Stimulated activated CD4-positive, alpha-beta T cell treated with anti-CD3 and anti-CD28 coated beads, Interleukin-15, amount 100 ng/mL, for 1 hour (primary cell): ENCODE measurements at places on chromosomes 12 and 14.

DNA sequence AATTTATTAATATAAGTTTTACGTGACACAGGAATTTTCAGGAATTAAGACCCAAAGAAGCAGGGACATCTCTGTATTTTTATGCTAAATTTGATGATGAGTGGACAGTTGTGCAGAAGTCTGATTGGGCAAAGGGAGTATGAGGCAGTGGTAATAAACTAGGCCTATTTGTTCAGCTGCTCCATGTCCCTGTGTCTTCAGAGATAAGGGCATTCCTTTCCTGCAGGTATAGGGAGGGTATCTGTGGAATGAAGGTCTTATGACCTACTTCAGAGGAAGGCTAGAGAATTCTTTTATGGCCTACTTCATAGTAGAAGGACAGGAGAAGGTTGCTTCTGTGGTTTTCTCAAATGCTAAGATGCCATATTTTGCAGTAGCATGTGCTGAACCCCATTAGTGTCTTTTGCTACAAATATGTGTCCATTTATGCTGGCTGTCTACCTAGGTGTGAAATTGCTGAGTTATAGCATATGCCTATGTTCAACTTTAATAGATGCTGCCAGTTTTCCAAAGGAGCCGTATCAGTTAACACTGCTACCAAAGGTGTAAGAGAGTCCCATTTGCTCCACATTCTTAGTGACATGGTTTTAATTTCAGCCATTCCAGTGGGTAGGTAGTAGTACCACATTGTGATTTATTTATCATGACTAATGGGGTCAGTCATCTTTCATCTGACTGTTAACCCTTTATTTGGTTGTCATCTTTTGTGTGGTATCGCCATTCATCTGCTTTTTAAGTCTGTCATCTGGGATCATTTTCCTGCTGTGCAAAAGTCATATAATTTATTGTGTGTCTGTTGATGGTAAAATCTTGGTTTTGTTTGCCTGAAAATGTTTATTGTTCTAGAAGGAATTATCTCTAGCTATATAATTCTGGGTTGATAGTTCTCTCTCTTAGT is 410.7 kb upstream of the RGS6 start:
- DNase-seq: no peak

DNA sequence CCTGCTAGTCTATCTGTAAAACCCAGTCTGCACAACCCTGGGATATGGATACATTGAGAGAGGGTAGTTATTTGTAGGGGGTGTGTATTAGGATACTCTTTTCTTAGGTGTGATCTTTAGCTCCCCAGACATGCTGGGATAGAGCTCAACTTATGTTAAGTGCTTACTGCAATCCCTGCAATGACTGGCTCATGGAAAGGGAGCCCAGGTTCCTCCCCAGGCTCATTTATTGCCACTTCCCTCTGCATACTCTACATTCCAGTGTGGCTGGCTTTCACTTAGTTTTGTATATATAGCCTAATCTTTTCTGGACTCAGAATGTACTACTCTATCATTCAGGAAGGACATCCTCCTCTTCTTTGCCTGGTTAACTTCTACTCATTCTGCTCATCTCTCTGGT is 172.0 kb downstream of the SYT10 start:
- no peak for DNase-seq

DNA sequence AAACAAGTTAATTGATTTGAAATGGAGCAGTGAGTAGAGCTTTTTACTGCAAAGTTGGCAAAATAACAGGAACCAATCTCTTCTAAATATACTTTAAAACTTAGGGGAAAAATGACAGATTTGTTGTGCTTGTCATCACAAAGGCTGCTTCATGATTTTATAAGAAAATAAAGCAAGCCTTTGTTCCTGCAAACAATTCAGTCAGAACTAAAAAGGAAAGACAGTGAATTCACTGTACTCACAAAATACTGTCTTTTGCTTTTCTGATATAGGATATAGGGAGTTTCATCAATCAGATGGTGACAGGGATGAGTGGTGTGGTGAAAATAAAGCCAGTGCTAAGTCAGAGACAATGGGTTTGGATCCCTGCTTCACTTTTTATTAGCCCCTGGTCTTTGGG is 126.0 kb downstream of the HELB start:
- no peak for DNase-seq

- DNase-seq: no peak
Observed at GRCh38 chr12:69343357-69343756, 4.8 kb upstream of the LYZ start.

GRCh38 chr14:31895206-31895605 is 181.9 kb upstream of the ARHGAP5 start:
- DNase-seq: no peak

- no peak for DNase-seq
Observed at GRCh38 chr12:52184813-52185212, 7.0 kb downstream of the KRT80 start.

GRCh38 chr12:103495469-103496456 is at the start of gene C12orf42:
Gene C12orf42 (minus strand): TSS chr12:103495968. CDS start chr12:103478426, 17,542 bp downstream.
- DNase-seq: peak; percentile 12

- DNase-seq: peak; percentile 75
Observed at GRCh38 chr12:48350249-48351021, at the start of gene ZNF641. Gene ZNF641 (minus strand): TSS chr12:48350919. CDS start chr12:48348090, 2,829 bp downstream.

GRCh38 chr14:88500611-88501010 is 54.2 kb downstream of the PTPN21 start:
- DNase-seq: no peak

GRCh38 chr14:89040080-89040459 is 215.6 kb downstream of the TTC8 start:
- DNase-seq: no peak

GRCh38 chr14:24883576-24883975 is 166.4 kb downstream of the STXBP6 start:
- DNase-seq: no peak

DNA sequence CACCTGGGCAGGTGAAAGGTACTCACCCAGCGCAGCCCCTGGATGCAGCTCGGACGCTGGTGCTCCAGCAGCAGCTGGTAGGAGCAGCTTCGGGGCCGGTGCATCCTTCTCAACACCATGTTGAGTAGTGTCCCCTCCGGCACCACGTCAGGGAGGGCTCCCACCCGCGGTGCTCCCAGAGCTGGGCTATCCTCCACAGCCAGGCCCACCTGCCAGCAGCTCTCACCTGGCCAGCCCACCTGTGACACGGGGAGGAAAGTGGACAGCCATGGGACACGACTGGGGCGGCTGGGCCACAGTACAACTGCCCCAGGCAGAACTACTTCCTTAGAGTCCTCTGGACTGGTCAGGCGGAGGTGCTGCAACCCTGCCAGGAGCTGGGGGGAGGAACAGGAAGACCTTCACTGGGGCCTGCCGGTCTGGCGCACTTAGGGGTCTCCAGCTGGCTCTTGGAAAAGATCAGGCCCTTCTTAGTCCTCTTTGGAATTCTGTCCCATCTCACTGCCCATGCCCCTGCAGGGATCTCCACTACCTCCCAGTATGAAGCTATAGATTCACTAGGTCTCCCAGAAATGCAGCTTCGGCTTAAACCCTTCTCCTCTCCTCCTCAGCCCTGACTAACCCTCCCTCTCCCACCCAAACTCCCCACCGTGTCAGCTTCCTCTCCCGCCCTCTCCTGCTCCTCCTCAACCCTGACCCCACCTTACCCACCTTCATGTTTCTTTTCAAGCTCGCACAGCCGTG is 668 bp downstream of the RAPGEF3 start:
- no peak for DNase-seq

GRCh38 chr12:102202556-102202955 is 4.9 kb upstream of the PMCH start:
- no peak for DNase-seq

DNA sequence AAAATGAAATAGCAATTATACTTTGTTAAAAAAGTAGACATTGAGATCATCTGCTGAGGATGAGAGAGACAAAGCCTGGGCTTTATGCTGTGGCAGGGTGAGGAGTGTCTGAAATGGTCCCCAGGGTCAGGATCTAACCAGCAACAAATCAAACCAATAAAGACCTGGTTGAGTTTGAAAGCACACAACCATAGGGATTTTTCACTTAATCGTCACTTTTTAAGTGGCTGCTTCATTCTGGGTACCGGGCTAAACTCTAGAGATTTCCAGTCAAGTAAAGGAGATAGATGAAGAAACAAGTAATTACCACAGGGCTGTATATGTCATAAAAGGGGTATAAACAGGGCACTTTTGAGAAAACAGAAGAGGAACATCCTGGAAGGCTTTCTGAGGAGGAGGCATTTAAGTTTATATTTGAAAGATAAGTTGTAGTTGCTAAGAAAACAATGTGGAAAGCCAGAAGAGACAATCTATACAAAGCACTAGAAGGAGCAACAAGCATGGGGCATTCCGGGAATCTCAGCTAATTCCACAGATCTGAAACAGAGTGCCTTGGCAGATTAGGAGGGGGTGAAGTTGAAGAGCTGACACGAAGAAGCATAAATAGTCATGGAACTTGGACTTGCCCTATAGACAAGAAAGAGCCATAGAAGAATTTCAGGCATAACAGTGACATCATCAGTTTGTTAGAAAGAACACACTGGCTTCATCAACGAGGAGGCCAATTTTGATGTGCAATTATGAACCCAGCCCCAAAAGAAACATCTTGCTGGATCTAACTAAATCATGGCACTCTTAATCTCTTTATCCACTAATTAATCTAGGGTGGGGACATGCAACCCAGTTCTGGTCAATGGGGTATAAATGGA is 46.9 kb upstream of the FRS2 start:
- DNase-seq: no peak

DNA sequence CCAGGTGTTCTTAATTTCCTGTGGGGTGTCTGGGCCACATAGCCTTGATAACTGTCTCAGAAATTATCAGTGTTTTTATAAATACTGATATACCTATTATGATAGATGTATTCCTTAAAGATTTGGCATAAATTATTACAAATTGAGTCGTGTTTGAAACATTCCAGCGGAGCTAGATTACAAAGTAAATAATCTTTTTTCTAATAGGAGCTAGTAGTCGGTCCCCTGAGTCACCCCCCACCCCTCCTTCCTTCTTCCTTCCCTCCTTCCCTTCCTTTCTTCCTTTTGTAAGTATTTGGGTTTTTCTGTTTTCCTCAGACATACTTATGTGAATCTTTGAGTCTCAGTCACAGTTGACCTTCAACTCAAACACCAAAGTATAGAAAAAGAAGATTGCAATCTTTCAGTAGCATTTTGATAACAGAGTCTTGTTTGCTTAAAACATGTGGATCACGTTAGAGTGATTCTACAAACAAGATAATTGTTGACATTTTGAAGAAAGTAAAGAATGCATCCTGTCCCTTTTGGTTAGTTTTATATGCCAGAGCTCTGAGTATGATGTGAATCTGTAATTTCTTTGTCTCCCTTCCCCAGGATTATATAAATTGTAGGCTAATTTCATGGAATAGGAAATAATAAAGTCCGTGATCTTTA is 264.0 kb downstream of the FUT8 start:
- DNase-seq: no peak

DNA sequence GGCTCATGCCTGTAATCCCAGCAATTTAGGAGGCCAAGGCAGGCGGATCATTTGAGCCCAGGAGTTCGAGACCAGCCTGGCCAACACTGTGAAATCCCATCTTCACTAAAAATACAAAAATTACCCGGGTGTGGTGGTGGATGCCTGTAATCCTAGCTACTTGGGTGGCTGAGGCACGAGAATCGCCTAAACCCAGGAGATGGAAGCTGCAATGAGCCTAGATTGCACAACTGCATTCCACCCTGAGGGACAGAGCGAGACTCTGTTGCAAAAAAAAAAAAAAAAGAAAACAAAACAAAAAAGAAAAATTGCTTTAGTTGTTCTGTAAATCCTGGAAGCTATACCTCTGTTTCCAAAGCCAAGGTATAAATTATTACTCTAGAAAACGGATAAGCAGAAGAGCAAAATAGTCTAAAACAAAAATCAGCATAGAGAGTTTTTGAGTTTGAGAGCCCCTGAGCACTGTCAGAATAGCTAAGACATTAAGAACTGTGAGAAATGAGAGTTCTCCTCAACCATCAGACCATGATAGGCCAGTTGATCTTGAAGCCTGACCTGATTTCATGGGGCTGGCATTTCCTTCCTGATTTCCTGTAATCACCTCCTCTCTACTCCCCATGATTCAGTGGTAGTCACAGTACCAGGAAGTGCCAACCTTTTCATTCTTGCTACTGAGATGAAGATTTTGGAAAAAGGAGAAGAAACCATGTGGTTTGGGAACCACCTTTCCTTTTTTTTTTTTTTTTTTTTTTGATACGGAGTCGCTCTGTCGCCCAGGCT is 31.7 kb downstream of the ATP2A2 start:
- DNase-seq: no peak

DNA sequence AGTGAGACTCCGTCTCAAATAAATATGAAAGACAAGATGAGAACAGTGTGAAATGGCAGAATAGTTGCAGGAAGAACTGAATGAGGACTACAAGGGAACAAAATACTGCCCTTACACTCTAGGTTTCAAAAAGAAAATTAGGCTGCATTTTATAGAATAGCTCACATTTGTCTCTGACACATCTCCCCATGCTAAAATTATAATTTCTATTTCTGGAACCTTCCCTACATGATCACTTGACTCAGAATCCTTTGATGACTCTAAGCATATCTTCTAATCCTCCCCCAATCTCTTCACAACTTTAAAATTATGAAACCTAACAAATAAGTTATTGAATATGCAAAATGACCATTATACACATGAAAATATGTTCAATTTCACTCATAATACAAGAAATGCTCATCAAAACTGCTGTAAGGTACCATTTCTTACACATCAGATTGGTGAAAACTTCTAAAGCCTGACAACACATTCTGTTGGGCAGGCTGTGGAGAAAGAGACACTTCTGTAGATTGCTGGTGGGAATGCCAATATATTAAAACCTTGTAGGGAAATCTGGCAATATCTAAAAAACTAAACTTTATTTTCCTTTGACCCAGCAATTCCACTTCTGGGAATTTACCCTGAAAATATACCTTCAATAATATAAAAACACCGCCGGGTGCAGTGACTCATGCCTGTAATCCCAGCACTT is 4.3 kb upstream of the HIGD1C start:
- DNase-seq: no peak

DNA sequence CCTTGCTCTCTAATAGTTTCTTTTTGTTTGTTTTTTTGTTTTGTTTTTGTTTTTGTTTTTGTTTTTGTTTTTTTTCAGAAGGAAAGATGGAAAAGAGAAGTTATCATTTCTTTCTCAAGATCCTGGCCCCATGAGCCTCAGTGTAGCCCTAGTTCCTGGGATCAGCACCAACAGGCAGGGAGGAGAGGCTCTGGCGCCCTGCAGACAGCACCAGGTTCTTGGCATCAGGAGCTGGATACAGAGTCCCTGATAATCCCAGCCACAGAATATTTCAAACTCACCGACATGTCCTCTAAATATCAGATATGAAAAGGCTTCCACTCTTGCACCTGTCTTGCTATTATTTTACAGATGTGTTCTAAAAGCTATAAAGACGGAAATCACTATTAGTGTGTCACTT is 52.7 kb downstream of the FOXN3 start:
- no peak for DNase-seq

DNA sequence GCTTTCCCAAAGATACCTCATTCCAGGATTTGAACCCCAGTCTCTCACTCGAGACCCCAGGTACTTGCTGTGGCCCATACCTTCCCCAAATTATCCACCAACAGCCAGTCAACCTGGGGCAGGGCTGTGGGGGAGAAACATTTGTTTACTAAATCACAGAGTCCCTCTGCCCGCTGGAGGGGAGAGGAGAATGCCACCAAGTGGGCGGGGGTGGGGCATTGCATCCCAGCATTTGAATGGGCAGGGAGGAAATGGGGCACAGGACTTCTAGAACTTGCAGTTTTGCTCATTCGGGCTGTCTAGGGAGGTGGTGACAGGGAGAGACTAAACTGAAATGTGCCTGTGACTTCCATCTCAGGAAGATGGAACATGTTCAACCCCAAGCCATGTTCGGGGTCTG is 10.9 kb upstream of the SERPINA9 start:
- DNase-seq: no peak
